Stimulated activated CD4-positive, alpha-beta T cell treated with anti-CD3 and anti-CD28 coated beads, TNF-alpha, amount 100 ng/mL, for 24 hours (primary cell): ENCODE measurements at places on chromosomes 13 and 19.

GRCh38 chr13:105798541-105798940 is 736.9 kb downstream of the EFNB2 start:
- no peak for DNase-seq

GRCh38 chr19:57075801-57076492 is 43.8 kb upstream of the USP29 start:
- DNase-seq: no peak

GRCh38 chr13:47294691-47295090 is 397.8 kb upstream of the HTR2A start:
- DNase-seq: no peak

DNA sequence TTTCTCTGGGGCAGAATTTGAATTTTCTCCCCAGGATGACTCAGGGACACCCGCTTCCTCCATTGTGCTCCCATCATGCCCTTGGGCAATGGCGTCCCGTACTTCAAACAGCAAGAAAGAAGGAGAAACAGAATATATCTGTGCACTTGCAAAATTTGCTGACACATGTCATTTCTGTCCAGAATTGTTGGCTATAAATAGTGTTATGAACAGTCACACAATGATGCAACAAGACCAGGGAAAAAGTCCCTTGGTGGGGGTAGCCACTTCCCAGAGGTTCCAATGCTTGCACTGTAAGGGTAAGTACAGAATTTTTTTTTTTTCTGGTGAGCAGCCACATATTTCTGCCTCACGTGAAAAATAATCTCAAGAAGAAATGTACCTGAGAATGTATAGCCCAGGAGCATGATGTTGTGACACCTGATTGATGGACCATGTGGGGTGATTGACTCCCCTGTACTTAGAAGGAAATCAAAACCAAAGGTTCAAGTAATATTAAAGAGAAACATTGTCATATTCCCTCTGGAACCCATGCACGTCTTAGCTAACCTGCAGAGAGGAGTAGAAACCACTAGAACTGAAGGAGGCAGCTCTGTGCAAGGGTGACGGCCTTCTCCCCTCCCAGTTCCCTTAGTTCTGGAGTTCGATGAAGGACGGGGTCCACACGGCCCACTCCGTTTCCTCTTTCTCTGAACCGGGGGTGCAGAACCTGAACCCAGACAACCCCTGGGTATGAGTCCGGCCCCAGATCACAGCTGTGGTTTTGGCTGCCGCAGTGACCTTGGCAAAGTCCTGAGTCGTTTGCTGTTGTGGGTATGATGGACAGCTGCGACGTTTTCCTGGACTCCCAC is 9.3 kb upstream of the LAIR1 start:
- no peak for DNase-seq

DNA sequence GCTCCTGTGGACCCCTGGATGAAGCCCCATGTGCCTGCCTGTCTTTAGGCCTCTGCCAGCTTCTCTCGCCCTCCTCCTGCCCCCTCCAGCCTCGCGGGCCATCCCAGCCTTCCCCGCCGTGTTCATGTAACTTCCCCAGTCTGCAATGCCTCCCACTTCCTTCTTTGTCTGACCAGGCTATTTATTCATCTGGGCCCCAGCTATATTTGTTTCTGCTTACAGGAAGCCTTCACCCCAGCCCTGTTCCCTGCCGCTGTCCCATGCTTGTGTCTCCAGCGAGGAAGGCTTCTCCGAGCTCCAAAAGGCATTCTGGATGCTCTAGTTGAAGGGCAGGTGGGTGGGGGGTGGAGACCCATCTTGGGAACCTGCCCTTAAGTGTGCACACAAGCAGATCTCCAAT is 7.9 kb upstream of the C3 start:
- no peak for DNase-seq

GRCh38 chr13:46197299-46198048 is 14.3 kb upstream of the LRRC63 start:
- no peak for DNase-seq

DNA sequence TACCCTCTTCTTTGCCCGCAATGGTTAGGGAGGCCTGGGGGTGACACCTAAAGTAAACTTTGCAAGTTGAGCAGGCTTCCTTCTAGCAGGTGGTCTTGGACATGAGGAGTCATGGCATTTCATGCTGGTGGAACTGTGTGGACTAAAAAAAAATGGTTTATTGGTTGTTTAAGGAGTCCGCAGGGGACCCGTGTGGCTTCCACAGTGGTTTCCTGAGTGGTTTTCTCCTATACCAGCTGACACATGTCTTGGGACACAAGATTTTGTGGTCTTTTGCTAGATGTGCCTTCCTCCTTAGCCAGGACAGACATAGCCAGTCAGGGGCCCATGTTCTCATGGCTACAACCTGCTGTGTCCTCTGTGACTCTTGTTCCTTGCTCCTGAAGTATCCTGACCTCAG is 1.5 kb downstream of the ZNF543 start:
- no peak for DNase-seq

DNA sequence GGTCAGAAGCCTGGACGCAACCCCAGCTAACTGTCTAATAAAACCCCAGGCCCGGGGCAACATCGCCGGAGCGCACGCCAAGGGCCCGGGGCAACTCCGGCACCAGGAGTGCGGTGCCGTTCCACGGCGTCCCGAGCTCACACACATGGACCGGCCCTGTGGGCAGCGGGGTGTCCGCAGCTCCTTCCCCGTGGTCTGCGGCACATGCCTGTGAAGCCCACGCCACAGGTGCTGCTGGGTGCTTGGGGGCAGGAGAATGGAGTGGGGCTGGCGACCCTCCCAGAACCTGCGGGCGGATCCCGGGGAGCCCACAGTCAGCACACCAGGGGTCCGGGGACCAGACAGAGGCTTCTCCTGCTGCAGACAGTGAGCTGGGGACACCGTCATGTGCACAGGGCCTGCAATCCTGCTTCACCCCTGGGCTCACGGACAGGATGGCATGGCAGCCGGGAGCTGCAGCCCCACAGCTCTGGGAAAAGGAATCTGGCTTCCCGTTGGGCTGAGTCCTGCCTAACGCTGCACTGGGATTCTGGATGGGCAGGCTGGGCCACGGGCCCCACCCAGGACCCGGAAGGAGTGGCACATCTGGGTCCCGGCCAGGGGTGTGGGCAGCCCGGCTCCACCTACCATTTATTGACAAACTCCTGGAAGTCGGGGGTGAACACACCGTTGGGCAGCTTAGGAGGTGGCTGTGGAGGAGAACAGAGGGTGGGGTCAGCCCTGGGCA is 28.2 kb upstream of the ZBTB7A start:
- DNase-seq: no peak

DNA sequence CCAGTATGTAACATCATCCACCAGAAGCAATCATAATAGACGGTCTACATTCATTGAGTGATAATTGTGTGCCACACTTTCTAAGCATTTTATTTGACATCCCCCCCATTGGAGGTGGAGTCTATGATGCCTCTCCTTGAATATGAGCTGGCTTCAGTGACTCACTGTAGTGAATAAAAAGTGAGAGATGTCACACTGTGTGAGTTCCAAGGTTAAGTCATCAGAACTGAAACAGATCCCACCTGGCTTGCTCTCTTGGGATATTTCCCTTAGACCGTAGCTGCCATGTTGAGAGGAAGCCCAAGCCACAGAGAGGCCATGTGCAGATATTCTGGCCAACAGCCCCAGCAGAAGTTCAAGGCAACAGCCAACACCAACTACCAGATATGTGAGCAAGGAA is 12.6 kb downstream of the RTBDN start:
- no peak for DNase-seq

DNA sequence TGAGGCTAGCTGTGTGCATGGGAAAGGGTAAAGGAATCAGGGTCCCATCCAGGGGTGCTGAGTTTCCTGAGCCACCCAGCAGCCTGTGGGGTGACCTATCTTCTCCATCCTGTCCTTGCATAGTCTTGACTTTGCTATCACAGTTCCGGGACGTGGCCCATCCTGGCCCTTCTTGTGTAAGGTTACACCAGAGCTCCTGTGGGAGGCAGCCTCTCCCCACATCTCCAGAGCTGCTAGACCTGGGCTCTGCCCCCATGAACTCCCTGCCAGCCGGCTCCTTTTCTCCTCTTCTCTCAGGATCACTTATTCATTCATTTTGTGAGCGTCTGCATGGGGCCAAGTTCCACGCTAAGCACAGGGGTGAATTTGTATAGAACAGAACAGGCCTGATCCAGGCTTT is 238.9 kb downstream of the TSHZ3 start:
- peak; percentile 2 for DNase-seq

DNA sequence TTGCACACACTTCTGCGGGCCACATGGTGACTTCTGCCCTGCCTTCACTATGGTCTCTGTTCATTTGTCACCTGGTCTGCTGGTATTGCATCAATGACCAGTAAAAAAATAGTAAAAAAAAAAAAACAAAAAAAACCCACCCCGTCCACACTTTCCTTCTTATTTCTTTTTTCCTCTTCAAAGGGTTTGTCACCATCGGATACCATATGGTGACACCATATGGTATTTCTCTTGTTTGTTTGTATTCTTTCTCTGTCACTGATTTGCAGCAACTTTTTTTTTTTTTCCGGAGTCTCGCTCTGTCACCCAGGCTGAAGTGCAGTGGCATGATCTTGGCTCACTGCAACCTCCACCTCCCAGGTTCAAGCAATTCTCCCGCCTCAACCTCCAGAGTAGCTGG is 26.2 kb upstream of the OR7C2 start:
- DNase-seq: no peak

DNA sequence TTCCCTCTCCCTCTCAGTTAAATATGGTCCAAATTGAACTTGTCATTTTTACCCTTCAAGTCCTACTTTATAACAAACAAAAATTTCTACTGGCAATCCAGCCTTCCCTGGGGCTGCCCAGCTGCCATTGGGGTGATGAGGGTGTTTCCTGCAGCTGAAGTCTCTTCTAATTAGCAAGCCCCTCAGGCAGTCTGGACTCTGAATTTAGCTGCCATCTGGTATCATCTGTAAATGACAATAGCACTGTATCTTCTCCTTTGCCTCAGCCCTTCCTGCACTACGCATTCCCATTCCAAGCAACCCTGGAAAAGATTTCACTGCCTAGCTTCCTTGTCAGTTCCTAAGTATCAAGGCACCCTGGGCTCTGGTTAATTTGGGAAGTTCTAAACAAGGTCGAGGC is 331.1 kb upstream of the KLF12 start:
- no peak for DNase-seq

DNA sequence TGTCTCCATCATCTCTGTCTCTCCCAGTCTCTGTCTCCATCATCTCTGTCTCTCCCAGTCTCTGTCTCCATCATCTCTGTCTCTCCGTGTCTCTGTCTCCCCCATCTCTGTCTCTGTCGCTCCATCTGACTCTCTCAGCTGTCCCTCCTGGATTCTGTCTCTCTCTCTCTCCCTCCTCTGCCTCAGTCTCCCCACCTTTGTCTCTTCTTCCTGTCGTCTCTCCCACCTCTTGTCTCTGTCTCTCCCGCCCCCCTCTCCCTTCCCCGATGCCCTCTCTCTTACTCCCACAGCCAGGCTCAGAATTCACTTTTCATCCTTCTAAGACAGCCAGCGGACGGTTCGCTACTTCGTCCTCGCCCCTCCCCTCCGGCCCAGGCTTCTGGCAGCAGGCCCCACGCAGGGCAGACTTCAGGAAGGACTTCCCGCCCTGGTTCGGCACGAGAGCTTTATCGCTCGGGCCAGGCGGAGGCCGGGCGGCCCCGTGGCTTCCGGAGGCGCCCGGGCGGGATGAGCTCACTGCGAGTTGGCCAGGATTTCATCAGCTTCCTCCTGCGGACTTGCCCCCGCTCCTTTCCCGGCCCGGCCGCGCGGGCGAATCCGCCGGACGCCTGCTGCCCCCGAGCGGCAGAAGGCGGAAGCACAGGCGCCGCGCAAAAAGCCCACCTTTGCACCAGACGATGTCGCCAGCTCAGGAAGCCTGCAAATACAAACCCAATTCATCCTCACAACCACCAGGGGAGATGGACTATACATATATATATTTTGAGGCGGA is 12.4 kb upstream of the CCDC9 start:
- peak; percentile 75 for DNase-seq

GRCh38 chr19:40523322-40524047 is 53.2 kb upstream of the SHKBP1 start:
- peak; percentile 9 for DNase-seq

- peak; percentile 25 for DNase-seq
Measured at GRCh38 chr19:13764101-13764807, at the start of gene MRI1. Gene MRI1, plus strand, starts transcription at chr19:13764522. Its CDS starts 67 bp downstream, at chr19:13764589.

DNA sequence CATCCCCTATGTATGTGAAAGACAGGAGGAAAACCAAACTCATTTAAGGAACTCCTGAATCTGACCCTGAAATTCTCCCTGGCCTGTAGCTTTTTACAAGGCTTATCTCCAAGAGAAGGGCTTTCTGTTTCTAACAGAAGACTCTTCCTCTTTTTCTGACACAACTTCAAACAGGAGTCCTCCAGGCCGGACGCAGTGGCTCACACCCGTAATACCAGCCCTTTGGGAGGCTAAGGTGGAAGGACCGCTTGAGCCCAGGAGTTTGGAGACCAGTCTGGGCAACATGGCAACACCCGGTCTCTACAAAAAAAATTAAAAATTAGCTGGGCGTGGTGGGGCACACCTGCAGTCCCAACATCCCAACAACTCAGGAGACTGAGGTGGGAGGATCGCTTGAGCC is 41.9 kb downstream of the CARS2 start:
- no peak for DNase-seq

- DNase-seq: no peak
Measured at GRCh38 chr19:51696606-51697005, 3.5 kb downstream of the SPACA6 start.

- DNase-seq: no peak
Measured at GRCh38 chr13:37618554-37618953, 20.0 kb upstream of the POSTN start.
